Right renal pelvis (tissue), 4 donors: ENCODE measurements at places on chromosomes 3 and 15. TPM values are rescaled to one million over a fixed set of nuclear protein-coding genes. Genes with fewer than 3 reads are reported as not detected.
A peak's percentile ranks its signal among the peaks of the same experiment; 100 is the strongest.

- DNase-seq, result no peak
Measured at GRCh38 chr15:83356501-83357399, 72.3 kb upstream of the BNC1 start.

GRCh38 chr3:36678216-36679013 lies 85.9 kb downstream of the DCLK3 start:
- DNase-seq, result no peak

DNA sequence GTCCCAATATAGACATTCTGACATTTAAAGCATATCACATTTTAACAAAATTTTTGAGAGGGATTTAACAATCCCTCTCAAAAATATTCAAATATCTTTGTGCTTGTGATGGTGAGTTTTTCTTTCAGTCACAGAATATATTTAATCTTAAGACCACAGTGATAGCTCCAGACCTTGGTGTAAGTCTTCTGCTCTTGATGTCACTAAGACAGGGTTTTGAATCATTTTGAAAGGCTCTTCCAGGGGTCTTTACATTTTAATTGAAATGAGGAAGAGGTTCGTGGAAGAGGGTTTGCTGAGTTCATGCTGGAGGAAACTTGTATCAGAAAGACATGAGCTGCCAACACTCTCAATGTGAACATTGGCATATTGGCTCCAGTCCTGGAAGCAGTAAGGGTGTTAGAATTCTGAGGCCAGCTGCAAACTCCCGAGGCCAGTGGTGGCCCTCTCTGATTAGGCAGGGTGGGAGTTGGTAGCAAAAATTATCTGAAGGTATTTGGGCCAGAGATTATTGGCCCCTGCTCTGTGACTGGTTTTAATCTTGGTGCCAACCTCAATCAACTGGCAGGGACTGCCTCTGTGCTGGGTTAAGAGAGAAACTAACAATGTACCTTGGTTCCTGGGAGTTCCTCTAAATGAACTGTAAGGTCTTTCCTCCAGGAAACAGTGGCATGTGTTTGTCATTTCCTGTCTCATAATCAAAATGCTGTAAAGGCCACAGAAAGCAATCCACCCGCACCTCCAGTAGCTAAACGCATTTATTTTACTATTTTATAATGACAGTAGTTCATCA lies 5.3 kb downstream of the POU1F1 start:
- no peak for DNase-seq

- no peak for DNase-seq
Measured at GRCh38 chr15:83299462-83299861, 15.0 kb upstream of the BNC1 start.

DNA sequence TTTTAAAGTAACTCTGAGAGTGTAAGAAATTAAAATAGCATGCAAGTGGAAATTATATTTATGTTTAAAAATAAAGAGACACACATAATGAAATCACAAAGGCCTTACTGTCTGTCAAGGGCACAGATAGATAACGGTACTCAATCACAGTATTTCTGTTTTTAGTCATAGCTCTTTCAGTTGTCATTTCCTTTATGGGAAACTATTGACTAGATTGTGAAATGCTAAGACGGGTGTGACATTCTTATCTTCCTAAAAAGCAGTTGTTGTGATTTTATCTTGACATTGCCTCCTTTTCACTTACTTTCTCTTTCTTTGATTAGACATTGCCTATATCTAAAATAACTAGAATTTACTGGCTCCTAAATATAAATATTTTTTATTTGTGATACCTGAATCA lies 100.1 kb upstream of the PLSCR5 start:
- DNase-seq, result no peak

DNA sequence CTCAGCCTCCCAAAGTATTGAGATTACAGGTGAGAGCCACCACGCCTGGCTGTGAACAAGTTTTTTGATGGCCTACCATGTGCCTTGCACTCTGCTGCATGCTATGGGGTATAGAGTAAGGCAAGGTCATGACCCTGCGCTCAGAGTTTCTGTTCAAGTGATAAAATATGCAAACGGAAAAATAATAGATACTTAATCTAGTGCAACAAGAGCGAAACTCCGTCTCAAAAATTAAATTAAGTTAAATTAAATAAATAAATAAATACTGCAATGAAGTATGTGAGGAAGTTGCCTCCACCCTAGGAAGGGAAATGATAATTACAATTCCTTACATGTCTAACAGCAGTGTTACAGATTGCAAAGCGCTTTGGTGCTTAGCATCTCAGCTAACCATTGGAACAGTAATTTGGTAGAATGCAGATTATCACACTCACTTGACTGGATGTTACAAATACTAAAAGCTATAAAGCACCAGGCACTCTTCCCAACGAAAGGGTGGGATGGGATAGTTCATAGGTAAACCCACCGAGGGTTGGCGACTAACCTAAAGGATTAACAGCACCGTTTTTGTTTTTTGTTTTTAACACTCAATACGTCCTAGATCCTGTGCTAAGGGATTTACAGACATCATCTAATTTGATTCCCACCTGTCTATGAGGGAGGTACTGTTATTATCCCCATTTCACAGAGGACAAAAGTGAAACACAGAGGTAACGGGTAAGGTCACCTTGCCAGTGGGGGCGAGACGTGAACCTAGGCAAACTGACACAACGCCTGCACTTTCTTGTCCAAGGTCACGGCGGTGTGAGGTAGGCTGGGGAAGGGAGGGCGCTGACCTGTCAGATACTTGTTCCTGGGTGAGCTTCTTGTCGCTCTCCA lies 793 bp upstream of the FANCD2 start:
- DNase-seq, result no peak

DNA sequence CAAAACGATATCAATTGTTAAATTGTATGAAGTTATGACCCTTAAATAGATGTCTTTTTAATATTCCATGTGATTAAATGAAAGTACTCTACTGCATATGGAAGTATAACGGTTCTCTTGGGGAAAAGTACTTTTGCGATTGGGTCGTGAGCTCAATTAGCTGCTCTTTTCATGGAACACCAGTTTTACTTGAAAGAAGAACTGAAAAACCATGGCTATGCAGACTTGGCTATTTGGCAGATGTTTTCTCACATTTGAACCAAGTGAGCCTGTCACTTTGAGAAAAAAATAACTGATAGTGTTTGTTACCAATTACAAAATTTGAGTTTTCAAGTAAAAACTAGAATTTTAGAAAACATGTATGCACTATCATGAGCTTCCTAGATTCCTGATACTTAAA lies 5.9 kb upstream of the INAFM2 start:
- DNase-seq, result no peak

DNA sequence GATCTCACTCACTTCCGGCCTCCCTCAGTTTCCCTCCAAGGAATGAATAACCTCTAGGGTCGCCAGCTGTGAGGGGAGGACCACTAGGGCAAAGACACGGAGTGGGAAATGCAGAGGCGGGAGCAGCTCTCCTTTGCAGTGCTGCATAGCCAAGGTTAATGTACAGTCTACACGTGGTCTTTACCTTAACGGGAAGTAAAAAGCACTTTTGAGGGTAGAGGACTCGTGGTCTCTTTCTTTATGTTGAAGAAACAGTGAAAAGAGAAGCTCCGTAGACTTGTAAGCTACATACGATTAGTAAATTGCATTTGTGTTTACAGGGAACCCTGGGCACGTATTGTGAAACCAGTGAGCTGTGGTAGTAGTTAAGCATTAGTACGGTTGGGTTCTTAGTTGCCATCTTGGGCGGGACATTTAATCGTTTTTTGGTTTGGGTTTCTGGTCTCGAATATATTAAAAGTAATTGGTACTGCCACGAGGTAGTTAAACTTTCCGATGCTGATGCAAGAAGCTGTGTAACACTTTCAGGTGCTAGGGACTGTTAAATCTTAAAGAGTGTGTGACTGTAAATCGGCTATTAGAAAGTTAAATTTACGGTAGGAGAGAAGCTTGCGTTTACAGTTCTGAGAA lies 828 bp downstream of the U2SURP start:
- no peak for DNase-seq

GRCh38 chr3:39146611-39147591 lies 6.5 kb downstream of the CSRNP1 start:
- no peak for DNase-seq

- peak; percentile 60 for DNase-seq
Measured at GRCh38 chr15:75043509-75044257, 20.3 kb downstream of the PPCDC start.

DNA sequence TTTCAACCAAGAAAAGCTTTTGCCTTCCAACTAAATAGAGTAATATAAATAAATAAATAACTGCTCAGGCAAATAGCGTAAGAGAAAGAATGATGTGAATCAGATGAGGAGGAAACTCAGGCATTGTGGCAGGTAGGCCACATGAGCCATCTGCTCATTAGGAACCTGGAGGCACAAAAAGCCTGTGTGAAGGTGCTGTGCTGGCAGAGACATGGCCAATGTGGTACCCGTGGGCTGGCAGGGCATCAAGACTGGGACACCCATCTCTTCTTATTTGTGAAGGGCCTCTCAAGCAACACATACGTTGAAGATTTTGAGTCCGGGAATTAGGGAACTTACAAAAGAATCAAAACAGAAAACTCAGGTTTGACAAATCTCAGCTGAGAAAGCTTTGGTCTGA lies 9.5 kb downstream of the ANKRD34C start:
- no peak for DNase-seq

DNA sequence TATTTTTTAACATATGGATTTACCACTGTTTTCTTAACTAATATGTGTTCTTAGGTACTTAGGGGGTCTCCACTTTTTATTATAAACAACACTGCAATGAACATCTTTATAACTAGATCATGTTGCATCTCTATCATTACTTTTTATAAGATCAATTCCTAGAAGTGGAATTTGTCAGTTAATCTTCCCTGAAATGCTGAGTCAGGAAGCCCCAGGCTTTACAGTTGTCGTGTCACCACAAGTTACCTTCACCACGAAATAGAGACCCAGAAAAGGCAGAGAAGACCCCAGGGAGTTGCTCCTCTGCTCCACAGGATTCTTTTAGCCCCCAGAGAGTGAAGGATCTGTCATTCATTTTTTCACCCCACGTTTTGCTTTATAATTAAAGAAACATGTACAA lies 34.5 kb upstream of the ERC2 start:
- no peak for DNase-seq

DNA sequence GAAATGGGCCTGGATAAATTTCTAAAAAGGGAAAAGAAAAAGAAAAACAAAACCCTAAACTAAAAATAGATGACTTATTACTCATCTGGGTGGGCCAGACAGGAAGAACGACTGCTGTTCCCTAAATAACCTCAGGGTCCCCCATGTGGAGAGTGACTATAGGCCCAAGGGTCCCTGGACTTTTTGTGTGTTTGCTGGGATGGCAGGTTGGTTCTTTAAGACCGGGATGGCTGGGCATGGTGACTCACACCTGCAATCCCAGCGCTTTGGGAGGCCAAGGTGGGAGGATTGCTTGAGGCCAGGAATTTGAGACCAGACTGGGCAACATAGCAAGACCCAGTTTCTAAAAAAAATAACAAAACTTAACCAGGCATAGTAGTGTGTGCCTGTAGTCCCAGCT lies 43.8 kb upstream of the TRA2B start:
- DNase-seq, result no peak

DNA sequence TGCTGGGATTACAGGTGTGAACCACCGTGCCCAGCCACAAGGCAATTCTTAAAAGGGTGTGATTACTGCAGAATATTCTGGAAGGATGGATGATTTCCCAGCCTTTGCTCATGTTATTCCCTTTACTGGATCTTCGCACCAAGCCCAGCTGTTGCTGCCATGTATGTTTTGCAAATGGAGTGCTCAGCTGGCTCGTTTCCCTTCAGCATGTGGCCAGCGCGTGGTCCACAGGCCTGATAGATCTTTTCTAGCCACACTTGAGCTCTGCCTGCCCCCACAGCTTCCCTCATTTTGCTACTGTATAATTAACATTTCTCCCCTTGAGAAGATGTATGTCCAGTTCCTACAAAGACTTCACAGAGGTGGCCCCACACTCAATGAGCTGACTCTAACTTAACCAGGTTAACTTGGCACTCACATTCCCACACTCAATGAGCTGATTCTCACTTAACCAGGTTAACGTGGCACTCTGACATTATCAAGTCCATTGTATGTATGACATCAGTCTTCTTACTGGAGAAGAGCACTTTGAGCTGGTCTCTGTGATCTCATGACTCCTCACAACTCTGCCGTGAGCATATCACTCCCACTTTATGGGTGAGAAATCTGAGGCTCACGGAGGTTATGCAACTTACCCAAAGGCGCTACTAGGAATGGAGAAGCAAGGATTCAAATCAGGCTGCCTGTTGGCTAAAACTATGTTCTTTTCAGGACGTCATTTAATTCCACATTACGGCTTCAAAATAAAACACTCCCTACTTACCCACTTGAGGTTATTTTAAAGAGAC lies 49.2 kb downstream of the TM4SF4 start:
- no peak for DNase-seq

DNA sequence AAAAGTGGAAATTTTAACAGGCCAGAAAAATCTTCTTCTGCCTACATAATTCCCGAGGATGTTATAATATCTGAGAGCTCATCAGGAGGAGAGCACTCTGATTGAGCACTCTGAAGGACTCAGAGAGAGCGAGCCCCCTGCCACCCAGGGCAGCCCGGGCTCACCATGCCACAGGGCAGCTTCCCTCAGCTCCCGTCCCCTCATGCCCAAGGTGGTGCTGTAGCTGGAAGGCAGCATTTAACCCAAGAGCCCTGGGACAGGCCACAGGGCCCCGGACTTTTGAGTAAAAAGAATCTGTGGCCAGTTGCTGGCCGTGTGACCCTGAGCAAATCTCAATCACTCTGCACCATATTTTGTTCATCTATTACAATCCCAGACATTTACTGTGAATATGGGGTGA lies 23.5 kb upstream of the RAD18 start:
- DNase-seq, result no peak

DNA sequence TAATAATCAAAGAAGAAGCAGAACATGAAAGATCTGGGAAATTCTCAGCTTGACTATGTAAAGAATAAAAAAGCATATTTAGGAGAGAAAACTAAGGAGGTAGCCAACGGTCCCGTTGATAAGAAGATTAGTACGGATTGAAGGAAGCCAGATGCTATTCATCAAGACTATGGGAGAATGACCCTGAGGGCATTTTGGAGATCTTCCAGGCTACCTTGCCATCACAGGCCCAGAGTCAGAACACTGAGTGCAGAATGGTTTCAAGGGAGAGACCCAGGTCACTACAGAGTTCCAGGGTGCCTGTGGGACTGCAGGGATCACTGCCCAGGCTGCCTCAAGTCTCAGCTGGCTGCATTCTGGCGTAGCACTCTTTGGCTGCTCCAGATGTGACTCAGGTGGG lies 752.9 kb upstream of the ARPP21 start:
- no peak for DNase-seq

GRCh38 chr15:74396445-74397238 lies 29.2 kb upstream of the CYP11A1 start:
- DNase-seq, result no peak

- DNase-seq, result no peak
Measured at GRCh38 chr3:162195147-162195546, 698.5 kb downstream of the OTOL1 start.

SLCO2A1 gene
- 19.0 TPM for polyA plus RNA-seq

PRICKLE2 gene
- 17.4 TPM for polyA plus RNA-seq

NME9 gene
- 2.1 TPM for polyA plus RNA-seq

GREM1 gene
- 0.31 TPM for polyA plus RNA-seq

TMOD2 gene
- 4.5 TPM for polyA plus RNA-seq

HIGD2B gene
- polyA plus RNA-seq, result not detected

PGBD4 gene
- 2.2 TPM for polyA plus RNA-seq
